CD4-positive, alpha-beta T cell (primary cell): ENCODE measurements at places on chromosomes 1 and 21. TPM values are rescaled to one million over a fixed set of nuclear protein-coding genes. Genes with fewer than 3 reads are reported as not detected.

- peaks cover 5% of the 10 kb centered on the region for H3K27me3 ChIP-seq
- no peak for DNase-seq
- H3K27ac ChIP-seq, result no peak overlapping the region
- H3K4me1 ChIP-seq, result no peaks in the 10 kb centered on the region
- H3K36me3 ChIP-seq, result no peaks in the 10 kb centered on the region
Observed at GRCh38 chr1:94550800-94551241, 9.3 kb upstream of the F3 start.

GRCh38 chr1:55869065-55869464 is 653.9 kb upstream of the USP24 start:
- no peak overlapping the region for H3K27ac ChIP-seq
- H3K4me3 ChIP-seq, result no peak overlapping the region
- H3K36me3 ChIP-seq, result no peaks in the 10 kb centered on the region

- no peak overlapping the region for H3K4me3 ChIP-seq
- no peak overlapping the region for H3K27ac ChIP-seq
- no peaks in the 10 kb centered on the region for H3K4me1 ChIP-seq
- H3K36me3 ChIP-seq, result no peaks in the 10 kb centered on the region
Observed at GRCh38 chr1:7046314-7046713, 261.1 kb downstream of the CAMTA1 start.

DNA sequence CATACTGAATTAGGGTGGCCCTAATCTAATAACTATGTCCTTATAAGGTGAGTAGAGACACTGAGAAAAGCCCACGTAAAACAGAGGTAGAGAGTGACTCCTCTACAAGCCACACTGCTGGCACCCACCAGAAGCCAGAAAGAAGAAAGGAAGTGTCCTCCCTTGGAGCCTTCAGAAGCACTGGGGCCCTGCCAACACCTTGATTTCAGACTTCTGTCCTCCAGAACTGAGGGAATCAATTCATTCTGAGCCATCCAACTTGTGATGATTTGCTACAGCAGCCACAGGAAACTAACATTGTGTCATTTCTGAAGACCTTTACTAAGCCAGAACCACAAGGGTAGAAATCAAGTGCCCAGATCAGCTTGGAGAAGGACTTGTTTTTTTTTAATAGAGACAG is 15.0 kb downstream of the GNB1 start:
- no peaks in the 10 kb centered on the region for H3K27me3 ChIP-seq
- peak overlapping the region; percentile 35 for H3K27ac ChIP-seq
- H3K4me3 ChIP-seq, result no peak overlapping the region
- peaks cover 95% of the 10 kb centered on the region for H3K4me1 ChIP-seq

The PPIH gene
- total RNA-seq, result 29.4 TPM

The LCE2A gene
- total RNA-seq, result not detected
